ENCODE measurements at places on chromosomes 7 and 10.
A peak's percentile ranks its signal among the peaks of the same experiment; 100 is the strongest.

GRCh38 chr10:45243261-45243660 lies 72.1 kb downstream of the OR13A1 start:
- DNase-seq: no peak

DNA sequence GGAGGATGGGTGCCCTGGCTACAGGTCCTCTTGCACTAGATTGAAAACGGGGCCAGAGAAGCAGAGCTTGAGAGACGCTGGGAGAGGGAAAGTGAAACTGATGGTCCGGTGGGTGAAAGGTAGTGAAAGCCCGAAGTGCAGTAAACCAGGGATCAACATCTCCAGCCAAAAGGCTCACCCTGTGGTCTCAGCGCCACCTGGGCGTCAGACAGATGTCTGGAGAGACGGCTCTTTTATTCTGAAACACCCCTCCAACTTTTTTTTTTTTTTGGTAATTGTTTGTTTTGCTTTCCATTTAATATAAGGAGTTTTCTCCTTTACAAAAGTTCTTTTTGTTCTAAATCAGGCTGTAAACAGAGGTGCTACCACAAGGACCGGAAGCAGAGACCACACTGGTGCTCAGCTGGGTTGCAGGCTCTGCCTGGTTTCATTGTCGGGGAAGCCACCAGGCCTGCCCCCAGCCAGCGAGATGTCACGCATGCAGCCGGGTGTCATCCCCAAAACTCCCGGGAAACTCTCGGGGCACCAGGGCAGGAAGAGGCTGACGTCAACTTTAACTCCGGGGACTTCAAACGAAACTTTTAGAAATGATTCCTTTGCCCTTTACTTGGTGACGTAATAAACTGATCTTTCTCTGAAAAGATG lies 11.2 kb downstream of the IL2RA start:
- DNase-seq: peak; percentile 73

DNA sequence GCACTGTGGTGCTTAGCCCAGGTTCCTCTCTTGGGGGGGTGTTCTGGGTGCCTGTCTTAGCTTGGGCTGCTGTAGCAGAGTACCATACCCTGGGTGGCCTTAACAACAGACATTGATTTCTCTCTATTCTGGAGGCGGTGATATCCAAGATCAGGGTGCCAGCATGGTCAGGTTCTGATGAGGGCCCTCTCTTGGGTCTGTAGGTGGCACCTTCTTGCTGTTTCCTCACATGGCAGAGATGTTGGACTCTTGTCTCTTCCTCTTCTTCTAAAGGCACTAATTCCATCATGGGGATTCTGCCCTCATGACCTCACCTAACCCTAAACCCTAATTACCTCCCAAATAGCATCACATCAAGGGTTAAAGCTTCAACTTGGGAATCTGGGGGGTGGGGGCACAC lies 19.9 kb upstream of the CRHR2 start:
- no peak for DNase-seq

DNA sequence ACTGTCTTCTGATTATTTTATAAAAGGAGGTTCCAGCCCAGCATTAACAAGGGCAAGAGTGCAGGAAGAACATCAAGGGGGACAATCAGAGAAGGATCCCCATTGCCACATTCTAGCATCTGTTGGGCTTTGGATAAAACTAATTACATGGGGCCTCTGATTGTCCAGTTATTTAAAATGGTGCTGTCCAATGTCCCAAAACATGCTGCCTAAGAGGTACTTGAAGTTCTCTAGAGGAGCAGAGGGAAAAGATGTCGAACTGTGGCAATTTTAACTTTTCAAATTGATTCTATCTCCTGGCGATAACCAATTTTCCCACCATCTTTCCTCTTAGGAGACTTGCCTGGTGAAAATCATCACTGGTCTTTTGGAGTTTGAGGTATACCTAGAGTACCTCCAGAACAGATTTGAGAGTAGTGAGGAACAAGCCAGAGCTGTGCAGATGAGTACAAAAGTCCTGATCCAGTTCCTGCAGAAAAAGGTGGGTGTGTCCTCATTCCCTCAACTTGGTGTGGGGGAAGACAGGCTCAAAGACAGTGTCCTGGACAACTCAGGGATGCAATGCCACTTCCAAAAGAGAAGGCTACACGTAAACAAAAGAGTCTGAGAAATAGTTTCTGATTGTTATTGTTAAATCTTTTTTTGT lies 2.3 kb downstream of the IL6 start:
- DNase-seq: no peak

DNA sequence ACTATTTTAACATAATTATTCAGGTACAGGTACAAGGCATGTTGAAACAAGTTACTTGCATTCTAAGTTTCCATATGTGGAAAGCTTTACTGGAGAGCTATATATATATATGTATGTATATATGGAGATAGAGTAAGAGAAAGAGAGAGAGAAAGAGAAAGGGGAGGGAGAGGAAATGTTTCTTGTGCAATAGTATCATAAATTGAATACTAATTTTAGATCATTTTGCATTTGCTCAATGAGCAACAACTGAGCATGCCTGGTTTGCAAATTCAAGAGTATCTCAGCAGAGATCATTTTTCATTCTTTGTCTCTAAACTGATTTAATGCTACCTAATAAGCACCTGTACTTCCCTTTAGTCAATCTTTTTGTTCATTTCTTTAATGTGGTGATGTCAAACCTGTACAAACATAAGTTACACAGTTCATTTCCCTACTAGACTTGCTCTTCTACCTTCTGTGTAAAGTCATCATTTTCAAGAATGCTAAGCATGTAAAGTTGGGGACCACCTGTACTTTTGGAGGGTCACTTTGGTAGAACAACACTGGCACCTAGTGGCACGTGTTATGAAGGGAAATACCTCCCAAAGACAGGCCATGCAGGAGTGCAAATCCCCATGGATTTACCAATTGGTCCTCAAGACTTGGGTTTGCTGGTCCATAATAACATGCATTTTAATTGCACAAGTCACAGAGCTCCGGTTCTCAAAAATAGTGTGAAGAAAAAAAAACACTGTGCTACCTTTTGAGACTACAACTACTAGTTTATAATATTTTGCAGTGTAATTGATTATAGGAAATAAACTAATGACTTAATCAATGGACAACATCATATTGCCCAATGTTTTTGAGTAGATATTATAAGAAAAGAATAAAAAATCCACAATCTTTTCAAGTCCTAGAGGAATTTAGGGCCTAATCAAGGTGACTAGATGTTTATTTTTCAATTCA lies 431.2 kb upstream of the IGFBP3 start:
- DNase-seq: no peak

DNA sequence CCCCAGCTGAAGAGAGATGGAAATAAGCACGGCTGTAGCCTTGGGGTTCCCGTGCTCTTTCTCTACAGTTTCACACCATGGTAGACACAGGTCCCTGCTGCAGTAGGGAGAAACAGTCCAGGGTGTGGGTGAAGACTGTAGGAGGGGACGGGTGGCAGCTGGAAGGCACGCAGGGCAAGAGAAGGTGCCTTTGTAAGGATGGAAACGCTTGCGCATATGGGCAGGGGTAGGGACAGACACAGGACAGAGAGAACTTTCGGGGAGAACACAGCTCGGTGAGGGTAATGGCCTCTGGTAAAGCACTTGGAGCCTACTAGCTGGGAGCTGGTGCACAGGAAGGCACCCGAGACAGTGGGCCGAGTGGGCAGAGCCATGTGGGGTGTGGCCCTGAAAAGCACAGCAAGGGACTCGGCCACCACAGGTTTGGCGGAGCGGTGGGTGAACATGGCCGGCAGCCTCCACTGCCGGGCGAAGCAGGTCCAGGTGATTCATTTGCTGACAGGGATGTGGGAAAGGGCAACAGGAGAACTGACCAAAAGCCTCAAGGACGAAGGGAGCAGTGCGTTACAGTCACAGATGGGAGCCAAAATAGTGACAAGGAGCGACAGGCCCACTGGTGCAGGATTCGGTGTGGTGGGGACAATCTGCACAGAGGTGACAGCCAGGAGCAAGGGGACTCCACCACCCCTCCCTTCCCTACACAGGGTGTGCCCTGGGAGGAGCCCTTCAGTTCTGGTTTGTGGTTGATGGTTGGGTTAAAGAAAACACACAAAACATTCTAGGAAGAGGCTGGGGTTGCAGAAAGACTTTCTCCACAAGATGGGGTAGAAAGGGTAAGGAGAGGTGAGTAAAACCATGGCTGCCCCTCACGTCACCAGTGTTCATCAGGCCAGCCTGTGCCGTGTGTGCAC lies 97.1 kb downstream of the VOPP1 start:
- DNase-seq: no peak

Data from stimulated activated CD8-positive, alpha-beta memory T cell treated with anti-CD3 and anti-CD28 coated beads, Interleukin-15, amount 100 ng/mL, for 24 hours (primary cell).